Ovary (tissue), 10 donors: ENCODE measurements at places on chromosomes 12 and 14. TPM values are rescaled to one million over a fixed set of nuclear protein-coding genes. Genes with fewer than 3 reads are reported as not detected.

- H3K27me3 ChIP-seq: no peaks in the 10 kb centered on the region
- H3K36me3 ChIP-seq: no peaks in the 10 kb centered on the region
- peaks cover 2% of the 10 kb centered on the region for H3K4me1 ChIP-seq
- DNase-seq: no peak
- no peak overlapping the region for H3K4me3 ChIP-seq
Measured at GRCh38 chr14:84533181-84533725, 996.7 kb upstream of the FLRT2 start.

GRCh38 chr12:2029851-2030250, 22.9 kb upstream of the CACNA1C start:
- no peaks in the 10 kb centered on the region for H3K27me3 ChIP-seq
- no peaks in the 10 kb centered on the region for H3K36me3 ChIP-seq
- DNase-seq: no peak
- no peak overlapping the region for H3K4me3 ChIP-seq
- no peaks in the 10 kb centered on the region for H3K4me1 ChIP-seq

SAV1 gene
- 48.6 TPM for total RNA-seq

DNA sequence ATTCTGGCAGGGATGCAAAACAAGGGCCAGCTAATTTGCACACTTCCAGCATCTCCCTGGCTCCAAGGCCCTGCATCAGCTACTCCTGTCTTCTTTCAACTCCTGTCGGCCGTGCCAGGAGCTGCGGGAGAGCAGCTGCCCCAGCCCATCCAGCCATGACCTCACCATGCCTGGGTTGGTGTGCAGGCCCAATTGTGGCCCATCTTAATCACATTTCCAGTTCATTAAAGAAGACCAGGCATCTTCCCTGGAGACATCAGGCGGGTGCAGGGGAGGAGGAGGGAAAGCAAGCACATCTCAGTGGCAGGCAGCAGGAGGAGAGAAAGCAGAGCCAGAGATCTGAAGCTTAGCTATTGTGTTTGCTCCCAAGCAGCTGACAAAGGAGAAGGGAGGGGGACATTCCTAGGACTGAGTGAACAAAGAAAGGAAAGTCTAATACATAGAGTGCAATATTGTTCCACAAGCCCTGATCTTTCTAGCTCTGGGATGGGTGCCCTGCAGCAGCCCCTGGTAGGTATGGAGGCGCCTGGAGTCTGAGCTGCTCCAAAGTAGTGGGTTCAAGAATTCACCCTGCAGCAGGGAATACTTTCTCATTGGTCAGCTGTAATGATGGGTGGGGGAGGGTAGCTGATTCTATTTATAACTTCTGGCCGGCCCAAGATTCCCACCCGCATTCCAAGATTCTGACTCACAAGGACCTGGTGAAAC, 40.1 kb downstream of the VWF start:
- H3K4me3 ChIP-seq: no peak overlapping the region
- peaks cover 2% of the 10 kb centered on the region for H3K4me1 ChIP-seq
- DNase-seq: no peak
- H3K27me3 ChIP-seq: no peaks in the 10 kb centered on the region

- H3K27me3 ChIP-seq: no peaks in the 10 kb centered on the region
- no peaks in the 10 kb centered on the region for H3K4me1 ChIP-seq
- H3K4me3 ChIP-seq: no peak overlapping the region
- H3K27ac ChIP-seq: no peak overlapping the region
Measured at GRCh38 chr12:123021688-123022604, 41.5 kb downstream of the ARL6IP4 start.
